Activated CD8-positive, alpha-beta memory T cell treated with anti-CD3 and anti-CD28 coated beads for 1 hour (primary cell): ENCODE measurements at places on chromosomes 3 and 15.

- no peak for DNase-seq
Measured at GRCh38 chr15:40161693-40162391, 973 bp downstream of the BUB1B start.

GRCh38 chr15:34014556-34014955, 24.4 kb downstream of the AVEN start:
- DNase-seq = no peak

- no peak for DNase-seq
Measured at GRCh38 chr15:67189326-67190051, 65.0 kb downstream of the AAGAB start.

DNA sequence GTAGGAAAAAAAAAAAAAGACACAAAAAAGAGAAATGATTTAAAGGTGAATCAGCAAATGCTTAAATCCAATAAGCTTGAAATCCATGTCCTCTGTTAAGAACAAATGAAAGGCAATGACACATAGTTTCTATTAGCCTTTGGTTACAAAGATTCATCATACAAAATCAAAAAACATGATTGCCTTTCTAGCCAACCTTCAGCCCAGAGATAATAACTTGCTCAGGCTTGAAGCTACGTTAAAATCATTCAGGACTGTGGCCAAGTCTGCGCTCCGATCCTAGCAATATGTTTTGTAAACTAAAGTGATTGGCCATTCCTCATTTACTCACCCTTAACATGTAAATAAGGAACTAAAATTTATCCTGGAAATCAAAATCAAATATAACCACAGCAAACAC, 556.7 kb downstream of the FGF12 start:
- DNase-seq = no peak

DNA sequence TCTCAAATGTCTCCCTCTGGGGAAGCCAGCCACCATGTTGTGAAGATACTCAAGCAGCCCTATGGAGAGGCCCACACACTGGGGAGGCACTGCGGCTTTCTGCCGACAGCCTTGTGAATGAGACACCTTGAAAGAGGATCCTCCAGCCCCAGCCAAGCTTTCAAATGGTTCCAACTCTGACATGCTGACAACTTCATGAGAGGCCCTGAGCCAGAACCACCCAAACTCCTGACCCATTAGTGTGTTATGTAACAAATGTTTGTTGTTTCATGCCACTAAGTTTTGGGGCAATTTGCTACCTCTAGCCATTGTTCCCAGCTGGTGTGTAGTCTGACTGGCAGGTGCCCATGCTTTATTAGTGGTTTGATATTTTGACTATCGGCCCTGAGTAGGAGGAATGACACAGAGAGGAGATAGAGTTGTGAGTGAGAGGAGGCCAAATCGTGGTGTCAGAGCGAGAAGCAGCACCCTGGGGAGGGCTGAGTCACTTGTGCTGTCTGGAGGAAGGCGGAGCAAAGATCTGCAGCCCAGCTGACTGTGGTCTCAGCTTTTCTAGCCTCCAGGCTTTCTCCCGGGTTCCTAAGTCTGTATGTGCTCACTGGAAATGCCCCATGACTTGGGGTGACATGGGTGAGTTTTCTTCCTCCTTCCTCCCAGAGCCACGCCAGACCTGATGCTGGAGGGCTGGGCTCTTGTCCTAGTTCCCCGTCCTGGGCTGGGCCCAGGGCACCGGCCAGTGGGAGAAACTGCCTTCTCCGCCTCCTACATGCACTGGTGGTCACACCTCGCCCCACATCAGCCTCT, 56.7 kb upstream of the BLM start:
- peak; percentile 48 for DNase-seq

DNA sequence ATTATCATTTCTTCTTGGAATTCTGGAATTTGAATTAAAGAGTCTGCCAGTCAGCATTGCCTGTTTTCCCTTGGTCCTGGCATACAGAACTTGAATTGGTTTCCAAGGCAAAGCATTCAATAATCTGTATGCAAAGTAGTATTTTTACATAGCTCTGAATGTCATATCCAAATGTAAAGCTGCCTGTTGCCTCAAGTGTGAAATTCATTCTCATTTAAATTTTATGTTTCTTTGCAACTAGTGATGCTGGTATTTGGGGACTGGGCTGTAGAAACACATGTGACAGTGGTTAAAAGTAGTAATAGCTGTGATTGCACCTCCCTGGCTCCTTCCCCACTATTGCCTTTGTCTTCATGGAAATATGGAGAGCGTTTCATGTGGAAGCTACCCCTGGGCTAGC, 743.9 kb upstream of the GOLIM4 start:
- DNase-seq = no peak

DNA sequence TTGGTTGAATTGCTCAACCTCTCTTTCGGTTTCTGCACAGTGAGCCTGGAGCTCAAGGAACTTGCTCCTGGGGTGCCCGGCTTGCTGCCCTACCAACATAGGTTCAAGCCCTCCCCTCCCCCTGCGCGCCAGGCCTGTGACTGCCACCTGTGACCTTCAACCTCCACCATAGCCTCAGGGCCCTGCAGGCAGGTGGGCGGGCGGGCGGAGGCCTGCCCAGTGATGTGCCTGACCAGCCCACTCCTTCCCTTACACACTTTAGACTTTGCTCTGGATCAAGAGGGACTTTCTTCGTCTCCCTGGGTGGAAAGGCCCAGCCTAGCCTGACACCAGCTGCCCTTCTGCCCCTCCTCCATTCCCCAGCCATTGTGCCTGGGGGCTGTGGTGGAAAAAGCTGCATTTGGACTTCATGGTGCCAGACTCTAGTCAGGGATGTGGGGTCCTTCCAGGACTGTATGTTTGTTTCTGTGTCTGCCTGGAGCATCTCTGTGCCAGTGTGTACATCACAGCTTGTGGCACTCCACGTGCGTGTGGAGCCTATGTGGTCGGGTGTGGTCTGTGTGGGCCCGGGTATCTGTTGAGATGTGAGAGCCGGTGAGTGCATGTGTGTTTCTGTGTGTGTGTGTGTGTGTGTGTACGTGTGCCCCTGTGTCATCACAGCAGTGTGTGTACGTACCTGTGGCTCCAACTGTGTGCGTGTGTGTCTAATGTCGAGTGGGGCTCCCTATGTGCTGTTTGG, 9.5 kb downstream of the PRKCD start:
- no peak for DNase-seq

DNA sequence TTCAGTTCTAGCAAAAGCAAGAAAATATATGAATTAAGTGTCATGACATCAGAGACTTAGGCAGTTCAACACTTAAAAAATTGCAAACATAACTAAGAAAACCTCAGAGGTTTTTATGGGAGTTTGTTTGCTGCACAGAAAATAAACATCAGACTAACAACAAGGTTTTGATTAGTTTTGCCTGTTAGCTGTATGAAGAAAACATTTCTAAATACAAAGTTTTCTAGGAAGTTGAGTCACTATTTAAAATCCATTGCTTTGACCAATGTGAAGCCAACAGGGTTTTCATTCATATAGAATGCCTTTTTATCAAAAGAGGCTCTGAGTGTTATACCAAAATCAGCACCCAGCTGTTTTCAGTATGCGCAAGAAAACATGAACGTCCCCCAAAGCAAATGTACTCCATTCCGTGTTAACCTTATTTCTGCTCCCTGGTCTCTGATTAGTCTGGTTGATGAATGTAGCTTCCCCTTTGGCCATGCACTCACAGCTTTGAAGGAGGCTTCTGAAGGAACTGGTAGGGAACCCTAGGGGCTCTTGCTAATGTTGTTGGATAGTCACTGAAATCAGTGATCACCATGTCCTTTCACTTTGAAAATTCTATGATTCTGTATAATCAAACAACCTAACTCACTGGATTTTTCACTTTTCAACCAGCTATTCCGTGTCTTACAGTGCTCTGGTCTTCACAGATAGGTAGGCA, 89.6 kb upstream of the TSEN2 start:
- DNase-seq = no peak

DNA sequence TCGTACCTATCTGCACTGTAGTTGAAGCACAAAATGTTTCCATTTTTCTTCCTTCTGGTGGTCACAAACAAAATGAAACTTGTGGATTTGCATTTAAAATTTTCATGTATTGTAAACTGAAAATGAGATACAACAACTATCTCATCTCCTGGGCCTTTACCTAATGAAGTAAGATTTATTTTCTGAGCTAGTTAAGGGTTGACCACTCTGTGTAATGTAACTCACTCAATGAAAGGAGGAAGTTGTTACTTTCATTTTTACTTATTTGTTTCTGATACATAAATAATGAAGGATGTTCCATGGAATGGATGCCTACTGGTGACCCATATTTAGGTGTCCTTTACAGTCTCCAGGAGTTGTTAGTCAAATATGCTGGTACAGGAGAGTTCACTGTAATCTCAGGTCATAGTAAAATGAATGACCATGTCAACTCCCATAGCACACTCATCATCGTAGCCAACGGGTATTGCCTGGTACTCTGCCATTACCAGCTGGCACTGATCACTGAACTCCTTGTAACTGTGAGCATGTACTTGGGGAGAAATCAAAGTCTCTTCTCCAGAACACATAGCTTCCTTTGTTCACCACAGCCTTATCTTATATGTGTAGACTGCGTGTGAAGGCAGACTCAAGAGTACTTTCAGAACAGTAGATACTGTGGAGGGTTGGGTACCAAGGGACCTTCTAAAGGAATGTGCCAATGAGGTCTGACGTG, 474.2 kb upstream of the ROBO2 start:
- DNase-seq = no peak

DNA sequence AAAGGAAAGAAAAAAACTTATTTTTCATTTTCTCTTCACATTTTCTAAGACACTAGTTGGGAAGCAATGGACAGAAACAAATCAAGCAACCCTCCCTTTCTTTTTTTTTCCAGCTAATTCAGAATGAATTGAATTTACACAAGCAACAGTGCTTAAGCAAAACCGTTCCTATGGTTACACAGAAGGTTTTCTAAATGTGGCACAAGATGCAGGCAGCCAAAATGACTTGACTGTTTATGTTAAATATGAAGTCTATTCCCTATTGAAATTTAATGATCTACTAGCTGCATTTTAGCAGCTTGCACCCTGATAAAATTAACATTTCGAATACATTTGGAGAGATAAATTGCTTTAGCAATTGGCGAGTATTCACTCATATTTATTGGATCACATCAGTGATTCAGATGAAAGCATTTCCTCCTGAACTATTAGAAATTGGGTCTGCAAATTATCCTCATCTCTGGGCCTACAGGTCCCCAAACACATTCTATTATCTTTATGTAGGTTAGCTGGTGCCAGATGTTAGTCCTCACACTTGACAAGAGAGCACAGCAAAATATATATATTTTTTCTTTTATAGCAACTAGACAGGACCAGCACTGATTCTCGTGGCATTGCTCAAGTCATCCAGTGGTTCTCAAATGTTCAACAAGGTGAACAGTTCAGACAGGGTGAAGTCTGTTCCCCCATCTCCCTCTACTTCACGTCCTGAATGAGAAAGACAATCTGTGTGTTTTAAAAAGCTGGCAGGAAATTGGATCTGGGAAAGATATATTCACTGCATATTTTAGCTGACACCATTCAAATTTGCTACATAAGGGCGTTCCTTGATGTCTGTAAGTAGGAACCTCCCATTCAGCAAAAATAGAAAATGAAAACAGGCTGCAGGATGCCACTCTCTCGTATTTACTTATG, 463.6 kb upstream of the KCNMB2 start:
- no peak for DNase-seq

GRCh38 chr3:58288011-58288728, 17.9 kb upstream of the RPP14 start:
- DNase-seq = no peak

GRCh38 chr15:80201256-80202015, 48.6 kb downstream of the FAH start:
- no peak for DNase-seq

DNA sequence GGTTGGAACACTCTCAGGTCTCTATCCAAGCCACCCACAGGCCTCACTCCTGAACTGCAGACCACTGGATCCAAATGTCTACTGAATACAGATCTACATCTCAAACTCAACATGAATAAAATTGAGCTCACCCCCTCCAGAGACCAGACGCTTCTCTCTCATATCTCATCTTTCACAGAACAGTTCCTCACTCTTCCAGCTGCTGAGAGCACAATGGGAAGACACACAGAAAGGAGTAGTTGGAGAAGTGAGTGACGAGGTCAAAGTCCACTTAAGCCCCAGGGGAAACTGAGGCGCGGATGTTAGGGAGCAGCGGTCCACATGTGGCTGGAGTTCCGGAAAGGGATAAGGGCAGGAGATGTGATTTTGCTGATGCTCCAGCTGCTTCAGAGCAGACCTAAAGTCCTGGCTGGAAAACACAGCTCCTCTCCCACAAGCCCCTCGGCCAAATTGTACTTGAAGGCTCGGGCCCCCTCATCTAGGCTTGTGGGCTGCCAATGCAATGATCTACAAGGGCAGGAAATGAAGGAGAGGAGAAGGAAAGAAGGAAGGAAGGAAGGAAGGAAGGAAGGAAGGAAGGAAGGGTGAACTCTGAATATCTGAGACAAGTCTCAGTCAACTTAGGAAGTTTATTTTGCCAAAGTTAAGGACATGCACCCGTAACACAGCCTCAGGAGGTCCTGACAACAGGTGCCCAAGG, 211.2 kb upstream of the TLE3 start:
- DNase-seq = no peak

- no peak for DNase-seq
Measured at GRCh38 chr3:196889844-196890708, 22.4 kb downstream of the SENP5 start.

GRCh38 chr3:162721736-162722135, 1225.1 kb downstream of the OTOL1 start:
- DNase-seq = no peak

DNA sequence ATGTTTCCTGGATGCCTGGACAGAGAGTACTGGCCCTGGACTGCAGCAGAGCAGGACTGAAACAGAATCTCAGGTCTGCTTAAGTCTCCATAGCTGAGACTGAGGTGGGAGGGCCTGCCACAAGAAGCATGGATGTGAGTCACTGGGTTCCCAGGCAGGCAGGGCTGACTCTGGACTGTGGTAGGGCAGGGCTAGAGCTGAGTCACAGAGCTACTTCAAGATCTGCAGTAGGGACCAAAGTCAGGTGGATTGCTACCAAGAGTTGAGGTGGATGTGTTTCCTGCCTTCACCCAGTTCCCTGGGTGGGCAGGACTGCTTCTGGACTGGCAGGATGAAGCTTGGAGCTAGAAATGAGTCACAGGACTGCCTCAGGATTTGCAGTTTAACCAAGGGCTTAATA, 282.9 kb downstream of the AGBL1 start:
- DNase-seq = no peak

DNA sequence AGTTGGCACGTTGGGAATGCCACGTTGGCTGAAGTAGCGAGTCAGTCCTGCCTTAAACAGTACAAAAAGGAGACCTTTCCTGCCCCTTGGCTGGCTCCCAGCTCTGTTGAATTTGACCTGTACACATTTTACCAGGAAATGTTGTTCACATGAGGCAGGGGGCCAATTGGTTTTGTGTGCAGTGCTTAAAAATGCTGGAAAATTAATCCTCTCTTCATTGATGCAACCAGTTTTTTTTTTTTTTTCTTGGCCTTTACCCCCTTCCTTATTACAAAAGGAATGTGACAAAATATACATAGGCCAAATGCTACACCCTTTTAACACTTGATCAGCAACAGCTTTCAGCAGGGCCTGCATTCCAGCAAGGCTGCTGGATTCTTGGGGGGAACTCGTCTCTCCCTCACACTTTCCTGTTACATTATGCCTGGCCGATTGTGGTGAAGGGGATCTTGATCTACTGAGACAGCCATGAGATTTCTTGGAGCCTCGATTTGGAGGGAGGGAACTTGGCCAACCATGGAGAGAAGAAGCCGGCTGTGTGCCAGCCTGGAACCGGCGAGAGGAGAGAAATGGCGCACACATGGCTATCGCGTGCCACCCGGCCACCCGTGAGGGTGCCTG, 93.1 kb downstream of the DNASE1L3 start:
- DNase-seq = no peak

GRCh38 chr15:88398011-88398410, 69.2 kb downstream of the MRPL46 start:
- no peak for DNase-seq
